ENCODE measurements at places on chromosomes 16 and 17. TPM values are rescaled to one million over a fixed set of nuclear protein-coding genes. Genes with fewer than 3 reads are reported as not detected.

CA4 gene
- not detected for polyA plus RNA-seq

C17orf50 gene
- not detected for polyA plus RNA-seq

PIK3R5 gene
- polyA plus RNA-seq = 71.6 TPM

ATP1B2 gene
- not detected for polyA plus RNA-seq

ZSCAN10 gene
- polyA plus RNA-seq = not detected

ARL5C gene
- not detected for polyA plus RNA-seq

HS3ST6 gene
- not detected for polyA plus RNA-seq

QRICH2 gene
- 0.22 TPM for polyA plus RNA-seq

DNA sequence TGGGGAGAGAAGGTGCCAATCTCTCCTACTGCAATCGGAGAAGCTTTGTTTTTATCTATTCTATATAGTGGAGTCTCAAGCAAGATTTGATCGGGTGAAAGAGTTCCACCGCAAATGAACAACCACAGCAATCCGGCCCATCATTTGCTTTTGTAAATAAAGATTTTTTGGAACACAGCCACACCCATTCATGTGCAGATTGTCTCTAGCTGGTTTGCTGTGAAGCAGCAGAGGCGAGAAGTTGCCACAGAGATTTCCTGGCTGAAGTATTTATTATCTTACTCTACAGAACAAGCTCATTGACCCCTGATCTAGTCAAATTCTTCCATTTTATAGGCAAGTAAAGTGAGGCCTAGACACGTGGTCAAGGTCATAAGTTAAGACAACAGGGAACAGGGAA, 195.5 kb upstream of the TNRC6C start:
- H3K27ac ChIP-seq = no peak overlapping the region
- H3K4me3 ChIP-seq = no peak overlapping the region

GRCh38 chr17:7755095-7755890, 37.7 kb downstream of the DNAH2 start:
- no peak overlapping the region for H3K4me3 ChIP-seq
- no peak for DNase-seq
- H3K4me1 ChIP-seq = no peaks in the 10 kb centered on the region
- H3K27ac ChIP-seq = no peak overlapping the region
- no peaks in the 10 kb centered on the region for H3K27me3 ChIP-seq
- H3K36me3 ChIP-seq = no peaks in the 10 kb centered on the region

- H3K27me3 ChIP-seq = no peaks in the 10 kb centered on the region
- no peak for DNase-seq
- H3K4me3 ChIP-seq = no peak overlapping the region
- H3K27ac ChIP-seq = no peak overlapping the region
These were observed 9.5 kb downstream of the UTS2R start for GRCh38 chr17:82380860-82381702.

GRCh38 chr16:29714972-29715371, 30.8 kb downstream of the C16orf54 start:
- H3K27ac ChIP-seq = no peak overlapping the region
- DNase-seq = no peak
- H3K4me3 ChIP-seq = no peak overlapping the region
- H3K4me1 ChIP-seq = peaks cover 10% of the 10 kb centered on the region
- H3K27me3 ChIP-seq = no peaks in the 10 kb centered on the region

- H3K27me3 ChIP-seq = no peaks in the 10 kb centered on the region
- peaks cover 4% of the 10 kb centered on the region for H3K4me1 ChIP-seq
- H3K36me3 ChIP-seq = no peaks in the 10 kb centered on the region
- H3K4me3 ChIP-seq = no peak overlapping the region
These were observed 32.0 kb downstream of the GAS7 start for GRCh38 chr17:10166176-10166935.

DNA sequence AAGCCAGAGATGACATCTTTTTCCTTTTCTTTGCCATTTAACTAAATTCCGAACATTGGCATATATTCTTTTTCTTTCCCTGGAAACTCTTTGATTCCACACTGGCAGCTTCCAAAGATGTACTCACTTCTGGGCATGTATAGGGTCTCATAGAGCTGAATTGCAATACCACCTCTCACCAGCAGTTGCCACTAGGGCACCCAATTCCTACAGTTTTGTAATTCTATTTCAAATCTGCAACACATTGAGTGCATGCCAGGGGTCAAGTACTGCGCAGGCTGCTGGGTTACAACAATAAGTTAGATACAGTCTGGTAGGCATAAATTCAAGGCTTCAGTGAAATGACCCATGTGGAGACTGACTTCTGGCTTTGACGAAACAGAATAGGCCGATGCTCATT, 208.8 kb upstream of the NLRP1 start:
- no peak overlapping the region for H3K4me3 ChIP-seq
- no peak for DNase-seq
- no peak overlapping the region for H3K27ac ChIP-seq
- no peaks in the 10 kb centered on the region for H3K36me3 ChIP-seq

- no peaks in the 10 kb centered on the region for H3K36me3 ChIP-seq
- H3K27me3 ChIP-seq = no peaks in the 10 kb centered on the region
- DNase-seq = no peak
- H3K4me1 ChIP-seq = no peaks in the 10 kb centered on the region
- H3K4me3 ChIP-seq = no peak overlapping the region
- no peak overlapping the region for H3K27ac ChIP-seq
These were observed 208.2 kb downstream of the C16orf78 start for GRCh38 chr16:49581630-49582298.

- H3K27me3 ChIP-seq = no peaks in the 10 kb centered on the region
- no peak overlapping the region for H3K4me3 ChIP-seq
- no peaks in the 10 kb centered on the region for H3K4me1 ChIP-seq
- DNase-seq = no peak
- H3K27ac ChIP-seq = no peak overlapping the region
- H3K36me3 ChIP-seq = no peaks in the 10 kb centered on the region
These were observed 656.5 kb upstream of the SALL1 start for GRCh38 chr16:51807551-51807950.

GRCh38 chr16:401468-402348, at the start of gene DECR2:
Gene DECR2, plus strand, starts transcription at chr16:401885. Its CDS starts 79 bp downstream, at chr16:401964.
- H3K27me3 ChIP-seq = no peaks in the 10 kb centered on the region
- peak; percentile 97 for DNase-seq
- H3K27ac ChIP-seq = peak within 1 kb of the TSS; percentile 75
- H3K4me1 ChIP-seq = peaks cover 14% of the 10 kb centered on the region

- no peak overlapping the region for H3K27ac ChIP-seq
- H3K4me1 ChIP-seq = peaks cover 13% of the 10 kb centered on the region
- no peaks in the 10 kb centered on the region for H3K36me3 ChIP-seq
- H3K27me3 ChIP-seq = peaks cover 50% of the 10 kb centered on the region
These were observed 814 bp upstream of the CDH3 start for GRCh38 chr16:68644296-68644695.

DNA sequence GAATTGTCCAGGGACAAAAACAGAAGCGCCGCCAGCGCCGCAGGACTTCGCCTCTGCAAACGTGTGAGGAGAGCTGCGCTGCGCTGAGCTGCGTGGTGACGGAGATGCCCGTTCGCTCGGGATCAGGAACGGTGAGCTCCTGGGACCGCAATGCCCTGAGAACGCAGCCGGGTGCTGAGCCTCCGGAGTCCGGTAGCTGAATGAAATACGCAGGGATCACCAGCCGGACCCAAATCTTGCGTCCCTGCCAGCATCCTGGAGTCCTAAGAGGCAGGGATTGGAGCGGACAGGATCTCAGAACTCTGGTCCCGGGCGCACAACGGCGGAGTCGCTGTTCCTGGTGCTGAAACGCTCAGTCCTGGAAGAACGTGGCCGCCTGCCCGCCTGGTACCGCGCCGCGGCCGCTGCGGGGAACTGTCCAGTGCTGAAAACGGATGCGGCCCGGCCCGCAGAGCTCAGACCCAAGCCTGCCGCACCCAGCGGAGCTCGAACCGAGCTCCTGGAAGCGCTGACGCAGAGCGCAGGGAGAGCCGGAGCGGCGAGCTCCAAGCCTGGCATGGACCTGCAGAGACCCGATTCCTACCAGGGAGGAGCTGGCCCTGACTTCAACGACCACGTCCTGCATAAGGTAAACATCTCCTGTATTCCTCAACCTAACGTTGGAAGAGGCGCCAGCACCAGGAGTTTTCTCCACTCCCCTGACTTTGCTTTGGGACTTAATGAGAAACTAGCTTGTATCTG, 41.5 kb downstream of the CD300LF start:
- H3K27ac ChIP-seq = no peak overlapping the region
- H3K4me1 ChIP-seq = no peaks in the 10 kb centered on the region
- peak; percentile 60 for DNase-seq
- H3K36me3 ChIP-seq = no peaks in the 10 kb centered on the region
- H3K27me3 ChIP-seq = peaks cover 18% of the 10 kb centered on the region
- H3K4me3 ChIP-seq = no peak overlapping the region

- no peaks in the 10 kb centered on the region for H3K36me3 ChIP-seq
- no peaks in the 10 kb centered on the region for H3K27me3 ChIP-seq
These were observed 45.4 kb upstream of the ARL4D start for GRCh38 chr17:43353393-43353792.

- no peak overlapping the region for H3K27ac ChIP-seq
- DNase-seq = no peak
- no peaks in the 10 kb centered on the region for H3K36me3 ChIP-seq
- H3K4me1 ChIP-seq = peaks cover 16% of the 10 kb centered on the region
These were observed 1.4 kb upstream of the CPPED1 start for GRCh38 chr16:12805066-12805465.

GRCh38 chr16:80058214-80058613, 457.7 kb upstream of the MAF start:
- no peak for DNase-seq
- no peaks in the 10 kb centered on the region for H3K4me1 ChIP-seq
- H3K4me3 ChIP-seq = no peak overlapping the region
- no peak overlapping the region for H3K27ac ChIP-seq
- H3K36me3 ChIP-seq = no peaks in the 10 kb centered on the region

GRCh38 chr17:46191322-46192188, 1.7 kb downstream of the KANSL1 start:
- H3K27ac ChIP-seq = peak overlapping the region; percentile 85
- peaks cover 66% of the 10 kb centered on the region for H3K4me1 ChIP-seq
- H3K27me3 ChIP-seq = no peaks in the 10 kb centered on the region
- peak overlapping the region; percentile 78 for H3K4me3 ChIP-seq
- H3K36me3 ChIP-seq = no peaks in the 10 kb centered on the region
- no peak for DNase-seq

- DNase-seq = no peak
- H3K36me3 ChIP-seq = no peaks in the 10 kb centered on the region
- no peaks in the 10 kb centered on the region for H3K4me1 ChIP-seq
- no peak overlapping the region for H3K4me3 ChIP-seq
These were observed 48.5 kb downstream of the B9D1 start for GRCh38 chr17:19313746-19314651.

DNA sequence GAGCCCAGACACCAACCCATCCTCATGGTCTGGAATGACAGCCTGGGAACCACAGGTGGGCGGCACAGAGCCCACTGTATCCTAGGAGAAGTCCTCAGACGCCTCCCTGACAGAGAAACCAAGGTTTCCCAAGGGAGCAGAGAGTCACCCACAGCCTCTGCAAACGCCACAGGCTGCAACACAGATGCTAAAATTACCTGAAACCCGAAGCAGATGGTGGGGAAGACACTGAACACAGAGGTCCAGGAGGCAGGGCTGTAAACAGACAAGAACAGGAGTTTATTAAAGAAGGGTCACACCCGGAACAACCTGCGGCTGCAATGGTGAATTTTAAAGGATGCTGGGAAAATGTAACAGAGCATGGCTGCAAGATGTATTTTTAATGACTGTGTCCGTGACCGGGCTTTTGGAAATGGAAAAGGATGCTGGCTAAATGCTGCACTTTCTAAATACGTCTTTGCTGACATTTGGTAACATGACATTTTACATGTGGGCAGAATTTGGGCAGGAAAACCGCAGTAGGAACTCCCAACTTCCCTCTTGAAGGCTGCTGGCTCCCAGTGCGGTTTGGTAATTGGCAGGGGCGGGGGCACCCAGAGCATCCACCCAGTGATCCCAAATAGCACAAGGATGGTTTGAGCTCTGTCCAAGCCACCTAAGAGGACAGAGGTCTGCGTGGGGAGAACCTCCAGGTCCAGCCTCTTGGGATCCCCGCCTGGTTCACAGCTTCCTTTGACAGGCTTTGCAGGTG, 13.1 kb downstream of the SLC38A8 start:
- no peaks in the 10 kb centered on the region for H3K27me3 ChIP-seq
- no peak overlapping the region for H3K4me3 ChIP-seq
- H3K27ac ChIP-seq = no peak overlapping the region

GRCh38 chr16:2856686-2857450, 1.1 kb downstream of the PRSS22 start:
- H3K36me3 ChIP-seq = no peaks in the 10 kb centered on the region
- H3K27me3 ChIP-seq = no peaks in the 10 kb centered on the region
- peaks cover 16% of the 10 kb centered on the region for H3K4me1 ChIP-seq
- DNase-seq = no peak

- H3K27me3 ChIP-seq = no peaks in the 10 kb centered on the region
- no peak for DNase-seq
- H3K4me1 ChIP-seq = no peaks in the 10 kb centered on the region
- H3K36me3 ChIP-seq = peaks cover 43% of the 10 kb centered on the region
- H3K4me3 ChIP-seq = no peak overlapping the region
- H3K27ac ChIP-seq = no peak overlapping the region
These were observed 16.9 kb downstream of the PSMD3 start for GRCh38 chr17:39997543-39997942.

- no peaks in the 10 kb centered on the region for H3K4me1 ChIP-seq
- no peak for DNase-seq
- no peaks in the 10 kb centered on the region for H3K36me3 ChIP-seq
- no peaks in the 10 kb centered on the region for H3K27me3 ChIP-seq
- H3K4me3 ChIP-seq = no peak overlapping the region
- no peak overlapping the region for H3K27ac ChIP-seq
These were observed 119.2 kb downstream of the SKAP1 start for GRCh38 chr17:48310748-48311213.

DNA sequence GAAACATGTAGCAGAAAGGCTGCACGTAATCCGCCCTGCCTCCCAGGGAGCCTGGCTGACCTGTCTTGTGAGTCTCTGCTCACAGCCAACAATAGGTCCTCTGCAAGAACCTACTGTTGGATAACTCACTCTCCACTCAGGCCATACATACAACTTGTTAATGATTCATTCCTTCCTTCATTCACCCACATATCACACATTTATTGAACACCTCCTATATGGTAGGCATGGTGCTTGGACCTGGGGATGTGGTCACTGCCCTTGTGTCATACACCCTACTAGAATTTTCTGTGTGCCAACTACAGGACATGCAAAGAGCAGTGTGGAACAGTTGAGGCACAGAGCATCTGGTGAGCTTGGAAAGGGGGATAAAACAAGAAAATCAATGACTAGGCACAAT, 28.1 kb upstream of the HNF1B start:
- no peaks in the 10 kb centered on the region for H3K4me1 ChIP-seq
- no peak overlapping the region for H3K27ac ChIP-seq

DNA sequence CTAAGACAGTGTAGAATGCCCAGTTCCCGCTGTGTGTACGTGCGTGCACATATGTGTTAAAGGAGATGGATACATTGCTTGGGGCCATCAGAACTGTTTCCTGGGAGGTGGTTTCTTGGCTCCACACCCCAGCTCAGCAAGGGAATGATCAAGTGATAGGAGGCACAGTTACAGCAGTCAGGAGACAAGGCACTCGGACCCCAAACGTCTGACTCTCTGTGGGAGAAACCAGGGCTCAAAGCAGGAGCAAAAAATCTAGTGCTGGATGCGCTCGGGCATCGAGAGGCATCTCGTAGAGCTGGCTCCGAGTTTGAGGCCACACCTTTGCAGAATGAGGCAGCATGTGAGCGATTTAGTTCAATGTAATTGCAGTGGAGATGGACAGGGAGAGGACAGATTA, 71.9 kb downstream of the RBBP6 start:
- H3K27me3 ChIP-seq = peaks cover 8% of the 10 kb centered on the region
- DNase-seq = no peak
- no peaks in the 10 kb centered on the region for H3K4me1 ChIP-seq
- H3K4me3 ChIP-seq = no peak overlapping the region
- H3K36me3 ChIP-seq = no peaks in the 10 kb centered on the region

- H3K4me3 ChIP-seq = no peak overlapping the region
- H3K27ac ChIP-seq = no peak overlapping the region
- no peaks in the 10 kb centered on the region for H3K4me1 ChIP-seq
- no peaks in the 10 kb centered on the region for H3K27me3 ChIP-seq
- H3K36me3 ChIP-seq = no peaks in the 10 kb centered on the region
- DNase-seq = no peak
These were observed 26.6 kb downstream of the C16orf74 start for GRCh38 chr16:85724126-85724879.

Data from CD8-positive, alpha-beta memory T cell (primary cell).